ENCODE measurements at places on chromosomes 4 and X.

- DNase-seq: peak; percentile 32
These were observed at the start of gene GPRASP2 for GRCh38 chrX:102712216-102712966. TSS of gene GPRASP2 (plus strand) at chrX:102712448. CDS start at chrX:102714870, 2,422 bp downstream.

GRCh38 chr4:10095296-10095991 lies 21.2 kb downstream of the WDR1 start:
- DNase-seq: no peak

DNA sequence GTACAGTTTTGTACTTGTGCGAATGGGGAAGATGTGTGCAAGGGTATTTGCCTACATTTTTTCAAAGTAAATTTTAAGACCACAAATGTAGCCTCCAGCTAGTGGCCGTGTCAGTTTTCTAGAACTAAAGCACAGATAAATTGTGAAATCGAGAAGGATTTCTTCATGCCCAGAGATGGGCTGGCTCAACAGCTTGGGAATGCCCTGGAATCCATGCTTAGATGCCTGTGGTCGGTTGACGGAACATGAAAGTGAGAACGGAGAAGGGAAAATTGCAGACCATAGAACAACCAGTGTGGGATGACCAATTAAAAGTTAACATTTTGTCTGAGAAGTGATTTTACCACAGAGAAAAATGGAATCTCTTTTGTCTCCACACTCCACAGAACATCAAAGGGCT lies 73.2 kb upstream of the VCX2 start:
- DNase-seq: no peak

DNA sequence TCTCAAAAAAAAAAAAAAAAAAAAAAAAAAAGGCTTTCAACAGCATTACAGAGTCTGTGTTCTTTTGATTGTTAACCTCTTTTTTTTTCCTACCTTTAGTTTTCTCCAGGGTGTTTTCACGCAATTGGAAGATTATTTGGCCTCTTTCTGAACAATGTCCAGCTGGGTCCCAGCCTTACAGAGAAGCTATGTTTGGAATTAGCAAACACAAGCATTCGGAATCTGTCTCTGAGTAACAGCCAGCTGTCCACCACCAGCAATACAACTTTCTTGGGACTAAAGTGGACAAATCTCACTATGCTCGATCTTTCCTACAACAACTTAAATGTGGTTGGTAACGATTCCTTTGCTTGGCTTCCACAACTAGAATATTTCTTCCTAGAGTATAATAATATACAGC lies 13.3 kb downstream of the TLR3 start:
- no peak for DNase-seq
